CD4-positive, alpha-beta T cell treated with Interleukin-17A for 1 hour (primary cell): ENCODE measurements at places on chromosomes 7 and 10.
A peak's percentile ranks its signal among the peaks of the same experiment; 100 is the strongest.

- DNase-seq, result no peak
These were observed 31.6 kb downstream of the CUBN start for GRCh38 chr10:17098012-17098411.

DNA sequence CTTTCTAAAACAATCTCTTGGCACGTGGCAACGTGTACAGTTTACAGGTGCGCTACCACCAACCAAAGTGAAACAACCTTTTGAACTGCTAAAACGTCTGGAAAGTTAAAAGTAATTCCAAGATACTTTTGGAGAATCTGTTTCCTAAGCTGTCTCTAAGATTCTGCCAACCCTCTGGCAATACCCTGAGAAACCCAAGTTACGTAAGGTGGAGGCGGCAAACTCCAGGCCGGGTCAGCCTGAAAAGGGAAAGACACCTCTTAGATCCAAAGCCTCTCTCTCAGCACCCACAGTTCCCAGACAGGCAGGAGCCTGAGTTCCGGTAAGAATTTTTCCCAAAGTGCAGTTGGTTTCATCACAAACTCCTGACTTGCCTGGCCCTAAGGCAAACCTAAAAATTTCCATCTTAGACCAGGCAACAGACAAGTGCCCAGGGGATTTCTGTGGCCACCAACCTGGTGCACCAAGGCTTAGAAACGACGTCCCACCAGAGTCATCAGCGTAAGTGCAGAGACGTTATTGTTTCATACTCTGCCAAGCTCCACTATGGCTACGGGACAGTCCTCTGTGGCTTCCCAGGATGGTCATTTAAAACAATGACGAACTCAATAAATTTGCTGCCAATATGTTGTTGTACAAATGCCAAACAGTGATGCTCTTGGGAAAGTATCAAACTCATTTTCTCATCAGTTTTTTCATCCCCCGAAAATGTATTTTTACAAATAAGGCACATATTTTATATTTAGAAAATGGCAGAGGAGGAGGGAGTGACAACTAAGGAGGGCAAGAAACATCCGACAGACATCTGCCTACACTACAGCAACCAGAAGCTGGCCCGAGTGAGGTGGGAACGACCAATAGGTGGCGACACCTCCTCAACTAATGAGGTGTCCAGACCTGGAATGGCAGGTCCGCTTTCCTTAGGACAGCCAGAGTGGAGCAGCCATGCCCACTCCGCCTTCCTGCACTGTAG lies 205.8 kb upstream of the FRMD4A start:
- DNase-seq, result peak; percentile 60

DNA sequence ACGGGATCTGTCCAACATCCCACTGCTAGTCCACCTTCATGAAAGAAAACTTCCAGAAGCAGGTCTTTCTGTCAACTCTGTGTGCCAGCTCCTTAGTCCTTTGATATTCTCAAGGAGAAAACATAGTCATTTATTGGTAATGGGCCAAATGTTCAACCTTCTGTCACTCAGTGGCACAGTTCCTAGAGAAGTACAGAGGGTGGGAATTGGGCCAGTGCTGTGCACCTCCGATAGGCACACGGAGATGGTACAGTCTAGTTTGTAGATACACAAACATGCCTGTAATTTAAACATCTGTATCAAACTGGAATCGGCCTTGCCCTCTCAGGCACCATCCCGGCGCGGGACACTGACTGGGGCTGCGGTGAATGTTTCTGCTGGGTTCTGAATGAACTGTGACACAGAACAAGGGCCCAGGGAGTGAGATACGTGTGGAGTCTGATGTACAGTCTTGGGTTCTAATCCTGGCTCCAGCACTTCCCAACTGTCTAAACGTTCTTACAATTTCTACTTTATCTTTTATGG lies 213.9 kb upstream of the SHH start:
- DNase-seq, result no peak

DNA sequence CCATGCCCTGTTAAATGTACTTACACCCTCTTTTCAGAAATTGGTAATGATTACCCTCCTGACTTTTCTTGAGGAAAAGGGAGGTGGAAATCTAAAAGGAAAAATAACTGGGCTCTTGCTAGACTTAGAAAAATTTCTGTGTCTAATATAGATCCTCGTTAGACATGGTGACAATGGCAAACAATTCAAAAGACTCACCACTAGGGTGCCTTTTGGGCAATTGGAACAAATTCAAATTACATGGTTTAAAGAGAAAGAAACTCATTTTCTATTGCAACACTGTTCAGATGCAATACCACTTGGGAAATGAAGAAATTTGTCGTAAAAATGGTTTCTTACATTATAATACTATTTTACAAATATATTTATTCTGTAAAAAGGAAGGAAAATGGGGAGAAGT lies 950.1 kb downstream of the GRM8 start:
- no peak for DNase-seq

DNA sequence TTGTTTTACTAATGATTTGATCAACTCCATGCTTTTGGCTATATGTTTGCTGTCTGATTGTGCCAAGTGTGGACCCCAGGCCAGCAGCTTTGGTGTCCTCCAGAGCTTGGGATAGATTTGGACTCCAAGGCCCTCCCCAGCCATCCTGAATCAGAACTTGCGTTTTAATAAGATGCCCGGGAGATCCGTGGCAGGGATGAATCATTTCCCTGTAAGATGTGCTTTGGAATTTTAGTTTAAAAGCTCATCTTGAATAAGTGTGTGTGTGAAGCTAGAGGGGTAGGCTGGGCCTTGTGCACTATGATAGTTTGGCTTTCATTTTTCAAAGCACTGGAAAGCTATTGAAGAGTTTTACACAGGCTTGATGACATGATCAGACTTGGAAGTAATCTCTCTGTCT lies 66.2 kb upstream of the SDK1 start:
- no peak for DNase-seq

- no peak for DNase-seq
These were observed 602.0 kb upstream of the COBL start for GRCh38 chr7:51918581-51918980.

GRCh38 chr7:28630350-28630749 lies 218.0 kb downstream of the CREB5 start:
- no peak for DNase-seq

DNA sequence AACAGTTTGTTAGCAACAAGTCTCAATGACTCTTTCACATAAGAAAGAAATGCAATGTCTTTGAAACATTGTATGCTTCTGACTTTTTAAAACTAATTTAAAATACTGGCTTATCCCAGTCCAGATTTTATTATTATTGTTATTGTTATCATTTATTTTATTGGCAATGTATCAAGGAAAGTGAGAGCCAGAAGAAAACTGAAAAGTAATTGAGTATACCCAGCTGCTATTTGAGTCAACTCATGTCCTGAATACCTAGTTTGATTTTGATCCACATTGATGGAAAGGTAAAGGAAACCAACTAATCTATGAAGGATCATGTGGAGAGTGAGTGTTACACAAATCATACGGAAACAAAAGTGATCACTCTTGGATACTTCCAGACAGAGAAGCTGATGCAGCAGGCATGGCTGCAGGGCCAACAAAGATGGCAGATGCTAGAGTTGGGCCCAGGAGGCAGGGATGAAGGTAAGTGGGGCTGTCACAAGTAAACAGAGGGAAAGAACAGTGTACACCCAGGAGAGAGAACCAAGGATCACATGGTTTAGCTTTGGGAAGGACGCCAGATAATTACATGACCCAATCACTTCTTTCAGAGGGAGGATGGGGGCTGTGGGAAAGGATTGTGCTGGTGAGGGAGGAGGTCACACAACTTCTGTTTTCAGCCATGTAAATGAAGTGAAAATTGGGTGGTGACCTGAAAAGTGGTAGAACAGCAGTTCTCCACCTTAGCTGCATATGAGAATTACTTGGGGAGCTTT lies 179.2 kb upstream of the NAMPT start:
- no peak for DNase-seq

GRCh38 chr10:31694126-31694685 lies 234.4 kb downstream of the ARHGAP12 start:
- DNase-seq, result no peak

GRCh38 chr7:16826060-16826459 lies 21.3 kb upstream of the AGR2 start:
- no peak for DNase-seq

GRCh38 chr10:45371560-45371959 lies 2.5 kb upstream of the ALOX5 start:
- DNase-seq, result no peak

- no peak for DNase-seq
These were observed 131.3 kb upstream of the NRP1 start for GRCh38 chr10:33465747-33466146.

DNA sequence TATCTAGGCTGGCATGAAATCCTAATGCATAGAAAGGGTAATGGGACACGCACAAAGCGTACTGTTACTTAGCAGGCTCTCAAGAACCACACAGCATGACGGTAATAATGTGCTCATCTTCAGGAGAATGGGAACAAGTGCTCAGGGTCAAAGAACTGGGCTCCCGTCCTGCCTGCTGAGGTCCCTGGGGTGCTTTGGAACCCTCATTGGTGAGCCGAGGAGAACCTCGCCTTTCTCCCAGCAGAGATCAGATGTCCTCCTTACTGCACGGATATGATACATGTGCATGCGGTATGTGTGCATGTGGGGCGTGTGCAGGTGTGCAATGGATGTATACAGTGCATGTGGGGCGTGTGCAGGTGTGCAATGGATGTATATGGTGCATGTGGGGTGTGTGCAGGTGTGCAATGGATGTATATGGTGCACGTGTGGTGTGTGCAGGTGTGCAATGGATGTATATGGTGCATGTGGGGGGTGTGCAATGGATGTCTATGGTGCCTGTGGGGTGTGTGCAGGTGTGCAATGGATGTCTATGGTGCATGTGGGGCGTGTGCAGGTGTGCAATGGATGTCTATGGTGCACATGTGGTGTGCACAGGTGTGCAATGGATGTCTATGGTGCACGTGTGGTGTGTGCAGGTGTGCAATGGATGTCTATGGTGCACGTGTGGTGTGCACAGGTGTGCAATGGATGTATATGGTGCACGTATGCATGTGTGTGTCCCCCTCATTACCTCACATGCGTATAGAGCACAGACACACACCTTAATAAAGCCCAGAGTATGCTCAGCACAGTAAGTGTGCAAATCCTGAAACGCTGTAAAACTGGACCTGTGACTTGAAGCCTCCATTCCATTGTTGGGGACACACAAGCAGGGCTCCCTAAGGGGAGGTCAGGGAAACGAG lies 336.3 kb downstream of the PTPRN2 start:
- no peak for DNase-seq

- peak; percentile 60 for DNase-seq
These were observed 127.8 kb downstream of the ICA1 start for GRCh38 chr7:8134089-8134733.

DNA sequence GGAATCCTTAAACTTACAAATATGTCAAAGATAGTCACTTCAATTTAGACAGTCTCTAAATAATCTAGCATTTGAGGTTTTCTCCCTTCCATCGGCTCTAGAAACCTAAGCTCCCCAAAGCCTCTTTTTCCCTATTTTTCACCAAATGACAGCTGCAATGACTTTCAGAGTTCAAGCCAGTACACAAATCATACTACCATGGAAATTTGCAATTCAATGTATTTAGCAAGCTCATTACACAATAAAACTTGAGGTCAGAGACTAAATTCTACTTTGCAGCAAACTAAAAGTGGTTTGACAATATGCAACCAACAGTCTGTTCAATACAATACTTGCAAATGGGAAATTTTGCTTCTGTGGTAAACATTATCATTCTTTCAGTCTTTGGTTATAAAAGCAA lies 80.3 kb downstream of the SKIDA1 start:
- DNase-seq, result no peak

DNA sequence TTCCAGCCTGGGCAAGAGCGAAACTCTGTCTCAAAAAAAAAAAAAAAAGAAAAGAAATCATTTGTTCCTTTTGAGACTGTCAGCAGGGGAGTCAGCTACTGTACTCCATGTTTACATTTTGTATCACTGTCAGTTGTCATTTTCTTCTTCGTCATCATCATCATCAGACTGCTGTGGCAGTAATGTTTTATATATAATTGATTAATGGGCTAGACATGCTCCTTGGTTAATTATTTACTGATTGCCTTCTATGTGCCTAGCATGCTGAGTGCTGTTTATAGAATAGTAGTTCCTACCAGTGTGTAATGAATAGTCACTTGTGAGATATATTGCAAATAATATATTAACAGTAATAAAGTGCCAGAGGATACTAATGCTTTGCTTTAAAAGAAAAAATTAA lies 50.5 kb downstream of the VCL start:
- no peak for DNase-seq
